ENCODE measurements at places on chromosomes 2 and 18. TPM values are rescaled to one million over a fixed set of nuclear protein-coding genes. Genes with fewer than 3 reads are reported as not detected.

Gene PLA2R1
- 32.0 TPM for total RNA-seq

Gene SAG
- not detected for total RNA-seq

Gene LIMS4
- 111 TPM for total RNA-seq

Gene TOGARAM2
- 0.10 TPM for total RNA-seq

Gene RAD51AP2
- not detected for total RNA-seq

Gene RNF152
- total RNA-seq = 123 TPM

Gene KCNF1
- 1.3 TPM for total RNA-seq

Gene GPR35
- total RNA-seq = 0.33 TPM

Gene EHD3
- 5.2 TPM for total RNA-seq

Gene TTN
- total RNA-seq = 3.3 TPM

Gene XDH
- total RNA-seq = not detected

Gene AQP4
- not detected for total RNA-seq

Gene CHRNG
- not detected for total RNA-seq
